Activated CD4-positive, alpha-beta T cell treated with anti-CD3 and anti-CD28 coated beads, Interleukin-2, amount 50 U/mL, for 4 hours (primary cell): ENCODE measurements at places on chromosomes 3 and 15.

DNA sequence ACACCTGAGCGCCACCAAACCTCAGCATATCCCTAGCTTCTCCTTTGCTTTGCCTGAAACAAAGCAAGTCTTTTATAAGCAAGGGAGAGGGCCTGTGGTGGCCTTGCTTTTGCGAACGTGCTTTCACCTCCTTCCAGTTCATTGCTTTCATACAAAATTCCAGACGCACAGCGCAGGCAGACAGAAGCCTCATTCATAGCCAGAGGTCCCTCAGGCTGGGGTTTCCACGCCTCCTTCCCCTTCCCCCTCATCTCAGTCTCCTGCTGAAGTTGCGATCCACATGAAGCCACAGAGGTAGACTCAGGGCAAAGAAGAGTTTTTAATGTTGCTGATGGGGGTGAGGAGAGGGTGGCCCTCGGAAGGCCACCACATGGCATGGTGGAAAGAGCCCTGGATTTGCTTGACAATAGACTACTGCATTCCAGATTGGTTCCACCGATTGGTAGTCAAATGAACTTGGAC lies 59.4 kb upstream of the FLNB start:
- no peak for DNase-seq

GRCh38 chr3:159266779-159267178 lies 464.9 kb downstream of the MFSD1 start:
- DNase-seq = no peak

GRCh38 chr3:171266740-171267073 lies 193.5 kb downstream of the TNIK start:
- DNase-seq = no peak

DNA sequence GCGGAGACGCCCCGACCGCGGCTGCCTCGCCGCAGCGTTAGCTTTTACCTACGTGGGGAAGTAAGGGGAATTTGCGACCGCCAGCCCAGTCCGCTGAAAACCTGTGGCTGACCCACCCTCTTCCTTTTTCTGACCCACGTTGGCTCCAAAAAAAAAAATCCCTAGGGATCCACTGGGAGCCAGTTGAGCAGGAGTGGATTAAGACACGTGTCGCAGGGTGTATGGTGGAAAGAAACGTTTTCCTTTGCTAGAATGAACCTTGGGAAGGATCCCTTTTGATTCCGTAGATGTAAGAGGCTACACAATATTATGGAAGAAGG lies 575 bp upstream of the PCYT1A start:
- DNase-seq = no peak

DNA sequence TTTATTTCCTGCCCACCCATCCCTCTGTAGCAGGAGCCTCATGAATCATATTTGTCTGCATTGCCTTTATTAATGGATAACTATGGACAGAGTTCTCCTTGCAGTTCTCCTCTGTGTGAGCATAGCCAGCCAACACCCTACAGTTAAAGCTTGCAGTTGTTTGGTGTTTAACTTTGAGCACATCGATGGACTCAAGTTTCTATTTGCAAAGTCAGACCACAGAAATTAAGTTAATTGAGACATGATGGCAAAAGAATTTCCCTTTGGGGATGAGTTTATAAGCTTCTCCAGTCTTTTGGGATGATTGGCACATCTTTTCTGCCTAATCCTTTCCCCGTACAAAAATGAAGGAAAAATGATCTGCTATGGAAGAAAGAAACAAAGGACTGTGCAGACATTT lies 398.9 kb upstream of the THBS1 start:
- no peak for DNase-seq

GRCh38 chr3:38283810-38284755 lies 2.0 kb downstream of the SLC22A14 start:
- no peak for DNase-seq

GRCh38 chr3:72086042-72086742 lies 301.2 kb upstream of the PROK2 start:
- no peak for DNase-seq

- no peak for DNase-seq
Measured at GRCh38 chr3:126064627-126065258, 19.2 kb downstream of the SLC41A3 start.

DNA sequence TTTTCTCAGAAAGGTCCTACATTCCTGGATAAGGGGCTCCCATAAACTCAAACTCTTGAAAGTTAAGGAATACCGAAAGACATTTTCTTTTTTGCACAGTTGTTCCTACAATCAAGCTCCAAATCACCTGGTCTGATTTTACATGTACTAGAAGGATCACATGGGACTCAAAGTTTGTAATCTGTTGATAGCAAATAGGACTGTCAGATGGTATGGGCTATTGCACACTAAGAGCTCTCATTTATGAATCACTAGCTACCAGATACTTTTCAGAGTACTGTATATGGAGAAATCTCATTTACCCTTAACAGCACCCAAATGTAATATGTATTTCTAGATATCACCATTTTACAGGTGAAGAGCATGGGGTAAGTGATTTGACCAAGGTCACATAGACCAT lies 49.5 kb upstream of the CMSS1 start:
- DNase-seq = no peak

- peak; percentile 62 for DNase-seq
Measured at GRCh38 chr15:66851311-66852063, 149.5 kb downstream of the SMAD6 start.

- no peak for DNase-seq
Measured at GRCh38 chr15:81480645-81481053, 106.6 kb upstream of the TMC3 start.

GRCh38 chr3:161409069-161409468 lies 37.8 kb upstream of the SPTSSB start:
- peak; percentile 34 for DNase-seq

DNA sequence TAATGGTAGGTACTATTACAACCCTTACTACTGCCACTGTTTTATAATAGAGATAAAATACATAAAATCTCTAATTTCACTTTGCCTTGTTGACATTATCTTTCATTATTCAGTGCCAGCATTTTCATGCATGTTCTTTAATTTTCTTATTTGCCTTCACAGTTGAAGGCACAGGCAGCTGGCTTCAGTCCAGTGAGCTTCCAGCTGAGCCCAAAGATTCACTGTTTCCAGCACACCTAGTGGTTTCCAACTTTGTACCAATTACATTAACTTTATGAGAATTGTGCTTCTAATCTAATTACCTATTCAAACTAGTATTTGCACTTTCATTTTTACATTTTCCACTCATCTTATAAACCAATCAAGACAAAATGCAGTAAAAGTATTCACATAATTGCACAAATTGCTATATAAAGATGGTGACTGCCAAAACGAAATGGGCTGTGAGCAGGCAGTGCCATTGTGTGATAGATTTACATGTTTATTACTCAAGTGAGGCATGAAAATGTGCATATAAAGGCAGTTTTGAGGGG lies 228.3 kb downstream of the MFSD1 start:
- no peak for DNase-seq

DNA sequence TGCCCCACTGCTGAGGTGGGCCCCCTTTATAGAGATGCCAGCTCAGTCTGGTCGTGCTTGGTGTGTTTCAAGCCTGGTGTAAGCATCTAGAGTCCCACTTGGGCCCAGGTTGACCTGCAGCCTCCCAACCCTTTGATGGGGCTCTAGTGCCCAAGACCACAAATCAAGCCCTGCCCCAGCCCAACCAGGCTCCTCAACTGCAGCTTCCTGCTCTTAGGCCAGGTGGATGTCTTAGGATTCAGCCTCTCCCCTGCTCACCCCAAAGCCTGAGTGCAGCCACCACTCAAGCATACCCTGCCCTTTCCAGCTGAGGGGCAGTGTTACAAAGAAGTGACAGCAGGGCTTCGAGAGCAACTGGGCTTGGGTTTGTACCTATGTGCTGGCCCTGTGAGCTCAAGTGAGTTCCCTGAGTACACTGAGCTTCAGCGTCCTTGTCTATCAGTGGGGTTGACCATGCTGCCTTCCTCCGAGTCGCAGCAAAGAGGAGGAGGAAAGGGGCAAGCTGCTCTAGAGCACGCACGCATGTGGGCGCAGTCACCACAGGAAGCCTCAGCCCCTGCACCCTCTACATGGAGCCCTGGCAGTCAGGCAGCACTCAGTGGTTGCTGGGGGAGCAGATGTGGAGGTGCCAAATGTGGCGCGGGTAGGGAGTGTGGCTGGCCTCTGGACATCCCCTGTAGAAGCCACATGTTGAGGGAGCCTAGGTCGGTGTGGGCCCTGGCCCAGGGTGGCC lies 120.7 kb downstream of the EEFSEC start:
- no peak for DNase-seq

DNA sequence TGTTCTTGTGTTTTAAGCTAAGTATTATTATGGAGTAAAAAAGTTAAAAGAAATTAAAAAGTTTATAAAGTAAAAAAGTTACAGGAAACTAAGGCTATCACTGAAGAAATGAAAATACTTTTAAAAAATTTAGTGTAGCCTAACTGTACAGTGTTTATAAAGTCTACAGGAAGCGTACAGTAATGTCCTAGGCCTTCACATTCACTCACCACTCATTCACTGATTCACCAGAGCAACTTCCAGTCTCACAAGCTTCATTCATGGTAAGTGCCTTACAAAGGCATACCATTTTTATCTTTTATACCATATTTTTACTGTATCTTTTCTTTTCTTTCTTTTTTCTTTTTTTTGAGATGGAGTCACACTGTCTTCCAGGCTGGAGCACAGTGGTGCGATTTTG lies 40.7 kb upstream of the SCN5A start:
- no peak for DNase-seq

DNA sequence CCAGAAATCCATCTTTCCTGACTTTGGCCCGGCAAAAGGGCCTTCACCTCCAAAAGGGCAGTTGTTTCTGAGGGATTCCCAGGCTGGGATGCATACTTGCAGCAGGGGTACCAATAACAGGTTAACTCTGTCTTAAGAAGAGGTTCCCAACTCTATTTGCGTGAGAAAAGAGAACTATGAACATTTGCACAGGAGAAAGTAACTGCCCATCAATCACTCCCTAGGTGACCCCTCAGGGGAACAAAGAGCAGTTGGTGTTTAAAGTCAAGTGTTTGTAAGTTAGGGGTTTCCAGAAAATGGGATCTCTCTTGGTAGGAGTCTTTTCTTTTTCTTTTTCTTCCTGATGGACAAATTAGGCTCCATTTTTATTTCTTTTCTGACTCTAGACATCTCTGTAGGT lies 97.3 kb downstream of the EPHB1 start:
- DNase-seq = no peak

DNA sequence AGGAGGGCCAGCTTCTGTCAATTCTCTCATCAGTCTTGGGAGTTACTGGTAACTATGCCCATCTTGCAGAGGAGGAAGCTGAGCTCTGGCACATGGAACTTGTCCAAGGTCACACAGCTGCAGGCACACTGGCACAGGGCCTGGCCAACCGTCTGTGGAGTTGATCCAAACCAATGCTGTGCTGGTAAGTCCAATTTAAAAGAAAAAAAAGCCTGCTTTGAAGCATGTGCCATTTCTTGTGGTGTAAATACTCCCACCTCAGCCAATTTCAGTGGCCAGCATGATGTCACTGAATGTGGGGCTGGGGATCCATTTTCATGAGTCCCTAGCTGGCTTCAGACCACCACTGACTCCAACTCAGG lies 83.4 kb downstream of the CHSY1 start:
- DNase-seq = no peak

GRCh38 chr3:170372190-170372879 lies 14.8 kb downstream of the SKIL start:
- DNase-seq = no peak

DNA sequence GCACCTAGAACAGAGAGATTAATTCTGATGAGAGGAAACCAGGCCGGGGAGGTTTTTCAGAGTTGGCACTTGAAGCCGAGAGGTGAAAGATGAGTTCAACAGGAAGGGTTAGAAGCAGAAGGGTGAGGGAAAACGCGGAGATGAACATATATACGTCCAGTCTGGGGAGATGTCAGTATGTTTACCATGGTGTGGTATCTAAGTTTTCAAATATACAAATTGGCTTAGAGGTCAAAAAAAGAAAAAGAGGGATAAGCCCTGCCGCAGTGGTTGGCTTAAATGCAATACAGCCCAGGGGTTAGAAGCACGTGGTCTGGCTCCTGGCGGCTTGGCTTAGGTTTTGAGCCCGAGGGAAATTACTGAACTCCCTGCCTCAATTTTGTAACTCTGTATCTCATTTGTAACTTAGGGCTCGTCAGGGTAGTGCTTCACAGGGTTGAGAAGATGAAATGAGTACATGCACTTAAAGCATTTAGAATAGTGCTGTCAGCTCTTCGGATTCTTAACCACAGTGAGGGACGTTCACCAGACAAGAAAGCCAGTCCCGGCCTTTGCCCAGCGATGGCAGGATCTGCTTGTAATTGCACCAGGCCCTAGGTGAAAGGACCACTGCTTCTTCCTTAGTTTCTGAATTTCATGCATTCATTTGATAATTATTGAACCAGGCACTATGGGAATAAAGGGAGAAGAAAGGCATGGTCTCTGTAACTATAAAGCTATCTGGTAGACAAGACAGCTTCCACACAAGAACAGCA lies 6.4 kb downstream of the HES1 start:
- DNase-seq = no peak
